ENCODE measurements at places on chromosomes 16 and 17.
A peak's percentile ranks its signal among the peaks of the same experiment; 100 is the strongest.

DNA sequence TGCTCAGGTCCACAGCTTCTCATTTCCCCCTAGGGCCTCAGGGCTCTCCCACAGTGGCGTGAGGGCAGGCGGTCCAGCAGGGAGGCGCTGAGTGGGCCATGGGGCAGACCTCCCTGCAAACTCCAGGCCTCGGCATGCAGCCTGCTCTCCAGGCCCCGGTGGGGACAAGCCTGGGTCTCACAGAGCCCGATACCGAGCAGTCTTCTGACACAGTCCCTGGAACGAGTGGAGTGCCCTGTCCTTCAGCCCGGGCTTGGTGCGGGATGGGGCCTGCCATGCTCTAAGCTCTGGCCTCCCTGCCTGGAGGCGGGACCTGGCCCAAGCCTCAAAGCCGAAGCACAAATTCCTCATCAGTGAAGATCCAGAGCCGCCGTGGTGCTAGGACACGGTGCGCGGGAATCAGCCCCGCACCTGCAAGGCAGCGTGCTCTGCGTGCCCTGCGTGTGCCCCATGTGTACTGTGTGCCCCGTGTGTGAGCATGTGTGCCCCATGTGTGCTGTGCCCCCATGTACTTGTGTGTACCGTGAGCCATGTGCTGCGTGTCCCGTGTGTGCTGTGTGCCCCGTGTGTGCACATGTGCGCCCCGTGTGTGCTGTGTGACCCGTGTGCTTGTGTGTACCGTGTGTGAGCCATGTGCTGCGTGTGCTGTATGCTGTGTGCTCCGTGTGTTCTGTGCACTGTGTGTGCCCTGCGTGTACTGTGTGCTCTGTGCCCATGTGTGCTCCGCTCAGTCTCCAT lies 56.1 kb downstream of the ENGASE start:
- DNase-seq, result no peak

GRCh38 chr16:66752379-66752778 lies 970 bp upstream of the DYNC1LI2 start:
- no peak for DNase-seq

- DNase-seq, result peak; percentile 90
Measured at GRCh38 chr17:42458497-42459255, at the start of gene ATP6V0A1. ATP6V0A1 (plus strand) TSS chr17:42458878; CDS start chr17:42460895, 2,017 bp downstream.

GRCh38 chr16:3094289-3095027 lies 4.6 kb downstream of the ZSCAN10 start:
- no peak for DNase-seq

DNA sequence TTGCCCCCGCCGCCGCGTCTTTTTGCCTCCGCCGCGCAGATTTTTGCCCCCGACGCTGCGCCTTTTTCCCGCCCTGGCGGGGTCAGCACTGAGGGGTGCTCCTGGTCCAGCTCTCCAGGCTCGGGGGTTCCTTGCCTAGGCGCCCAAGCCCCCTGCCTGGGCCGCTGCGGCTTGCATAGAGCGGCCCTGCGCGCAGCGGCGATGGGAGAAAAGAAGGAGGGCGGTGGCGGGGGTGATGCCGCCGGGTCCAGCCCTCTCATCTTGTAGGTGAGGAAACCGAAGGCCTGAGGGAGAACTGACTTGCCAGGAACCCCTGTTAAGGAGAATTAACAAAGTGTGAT lies 330.8 kb upstream of the WSB1 start:
- DNase-seq, result no peak

GRCh38 chr16:55506083-55506482 lies 2.8 kb upstream of the LPCAT2 start:
- DNase-seq, result no peak

GRCh38 chr17:82301916-82302567 lies 15.4 kb downstream of the CD7 start:
- no peak for DNase-seq

DNA sequence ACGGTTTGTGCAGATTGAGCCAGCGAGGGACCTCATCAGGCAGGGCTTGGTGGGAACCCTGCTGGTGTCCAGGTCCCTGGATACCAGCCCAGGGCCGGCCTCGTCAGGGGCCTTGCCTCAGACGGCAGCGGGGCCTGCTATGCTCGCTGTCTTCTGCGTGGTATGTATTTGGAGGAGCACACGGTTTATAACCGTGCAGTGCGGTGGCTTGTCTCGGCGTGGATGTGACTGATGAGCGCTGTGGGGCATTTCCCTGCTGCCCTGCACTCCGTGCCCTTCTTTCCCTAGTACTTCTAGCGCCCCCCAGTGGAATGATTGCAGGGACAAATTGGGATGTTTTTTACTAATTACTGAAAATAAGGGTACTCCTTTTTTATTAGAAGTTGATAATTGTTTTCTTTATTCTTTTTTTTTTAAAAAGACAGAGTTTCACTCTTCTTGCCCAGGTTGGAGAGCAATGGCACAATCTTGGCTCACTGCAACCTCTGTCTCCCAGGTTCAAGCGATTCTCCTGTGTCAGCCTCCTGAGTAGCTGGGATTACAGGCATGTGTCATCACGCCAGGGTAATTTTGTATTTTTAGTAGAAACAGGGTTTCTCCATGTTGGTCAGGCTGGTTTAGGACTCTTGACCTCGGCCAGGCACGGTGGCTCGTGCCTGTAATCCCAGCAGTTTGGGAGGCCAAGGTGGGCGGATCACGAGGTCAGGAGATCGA lies 15.3 kb downstream of the TBCD start:
- peak; percentile 29 for DNase-seq

DNA sequence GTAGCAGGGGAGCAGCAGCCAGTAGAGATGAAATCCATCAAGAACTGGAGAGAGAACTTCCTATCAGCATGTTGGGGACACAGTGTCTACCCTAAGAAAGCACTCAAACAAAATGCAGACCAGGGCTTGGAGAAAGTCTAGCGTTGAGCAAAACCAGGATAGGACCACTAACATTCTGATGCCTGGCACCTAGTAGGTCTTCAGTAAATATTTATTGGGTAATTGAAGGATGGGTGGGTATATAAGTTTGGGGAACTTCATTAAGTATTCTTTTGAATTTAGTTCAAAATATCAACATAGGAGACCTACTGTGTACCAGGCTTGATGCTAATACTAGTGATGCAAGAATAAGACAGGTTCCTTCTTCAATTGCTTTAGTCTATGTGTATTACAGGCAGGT lies 30.9 kb downstream of the SLC6A2 start:
- no peak for DNase-seq

- DNase-seq, result no peak
Measured at GRCh38 chr16:86292171-86292775, 218.1 kb upstream of the FOXF1 start.

DNA sequence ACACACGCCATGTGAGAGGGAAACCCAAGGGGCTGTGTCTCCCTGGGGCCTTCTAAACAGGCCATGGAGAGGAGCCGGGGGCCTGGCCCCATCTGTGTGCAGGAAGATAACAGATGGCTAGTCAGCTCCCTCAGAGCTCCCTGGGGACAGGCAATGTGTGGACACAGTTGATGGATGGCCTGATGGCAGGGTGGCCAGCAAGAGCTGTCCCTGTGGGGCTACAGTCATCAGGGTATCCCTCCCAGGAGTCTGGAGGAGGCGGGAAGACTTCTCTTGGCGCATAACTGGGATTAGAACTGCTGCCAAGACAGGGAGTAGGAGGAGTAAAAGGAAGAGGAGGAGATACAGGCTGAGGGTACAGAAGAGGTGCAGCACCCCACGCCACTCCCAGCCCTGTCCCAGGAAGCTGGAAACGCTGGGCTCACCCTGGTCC lies 17.3 kb downstream of the MYO18A start:
- no peak for DNase-seq

DNA sequence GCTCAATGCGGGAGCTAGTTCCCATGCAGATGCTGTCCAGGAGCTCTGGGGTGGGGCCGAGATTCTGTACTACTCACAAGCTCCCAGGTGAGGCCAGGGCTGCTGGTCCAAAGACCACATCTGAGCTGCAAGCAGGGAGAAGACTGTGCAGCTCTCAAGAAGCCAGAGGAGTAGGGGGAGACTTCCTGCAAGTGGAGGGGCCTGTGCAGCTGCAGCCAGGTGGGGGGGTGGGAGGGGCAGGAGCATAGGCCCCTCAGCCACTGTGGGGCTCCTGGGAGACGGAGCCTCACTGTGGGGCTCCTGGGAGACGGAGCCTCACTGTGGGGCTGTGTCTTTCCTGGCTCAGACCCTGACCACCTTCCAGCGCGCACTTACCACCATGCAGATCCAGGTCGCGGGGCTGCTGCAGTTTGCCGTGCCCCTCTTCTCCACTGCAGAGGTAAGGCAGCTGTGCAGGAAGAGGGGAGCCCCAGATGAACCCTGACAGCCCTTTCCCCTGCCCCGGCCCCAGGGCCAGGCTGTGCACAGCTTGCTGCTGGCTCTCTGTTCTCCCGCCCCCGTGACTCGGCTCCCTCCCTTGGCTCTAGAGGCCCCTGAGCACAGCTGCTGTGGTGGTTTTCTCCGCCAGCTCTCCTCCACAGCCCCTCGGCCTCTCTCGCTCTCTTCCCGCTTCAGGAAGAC lies 24.3 kb upstream of the DNAI2 start:
- peak; percentile 48 for DNase-seq

GRCh38 chr17:8021565-8022359 lies 17.1 kb upstream of the ALOX15B start:
- no peak for DNase-seq

DNA sequence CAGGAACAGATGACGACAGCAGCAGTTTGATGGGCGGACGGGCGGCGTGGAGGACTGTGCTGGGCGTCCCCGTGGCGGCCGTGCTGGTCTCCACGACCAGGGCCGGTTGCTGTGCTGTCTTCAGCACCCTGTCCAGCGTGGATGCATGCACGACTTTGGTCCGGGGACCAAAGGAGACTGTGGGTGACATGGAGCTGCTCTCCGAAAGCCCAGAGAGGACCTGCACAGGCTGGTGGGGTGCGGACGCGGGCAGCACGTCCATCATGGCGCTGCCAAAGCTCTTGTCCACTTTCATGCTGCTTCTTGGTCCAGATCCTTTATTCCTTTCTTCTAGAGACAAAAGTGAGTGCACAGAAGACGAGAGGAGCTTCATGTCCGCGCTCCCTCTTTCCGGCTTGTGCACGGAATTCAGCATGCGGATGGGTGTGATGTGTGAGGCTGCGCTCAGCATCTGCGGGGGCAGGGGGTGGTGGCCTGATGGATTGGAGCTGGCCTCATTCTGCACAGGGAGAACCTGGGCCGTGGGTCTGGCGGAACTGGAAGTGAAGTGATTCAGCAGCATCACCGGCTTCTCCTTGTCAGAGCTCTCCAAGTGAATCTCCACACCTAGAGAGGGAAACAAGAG lies 20.3 kb downstream of the MAP1LC3B start:
- no peak for DNase-seq

GRCh38 chr17:16480995-16481394 lies 11.0 kb downstream of the LRRC75A start:
- DNase-seq, result no peak

GRCh38 chr16:4862639-4863038 lies 15.4 kb downstream of the UBN1 start:
- DNase-seq, result no peak

GRCh38 chr17:77372444-77373298 lies 231.9 kb downstream of the SEC14L1 start:
- DNase-seq, result peak; percentile 82

All from retina (tissue), 1 donor.